ENCODE measurements at places on chromosomes 1 and 21.

DNA sequence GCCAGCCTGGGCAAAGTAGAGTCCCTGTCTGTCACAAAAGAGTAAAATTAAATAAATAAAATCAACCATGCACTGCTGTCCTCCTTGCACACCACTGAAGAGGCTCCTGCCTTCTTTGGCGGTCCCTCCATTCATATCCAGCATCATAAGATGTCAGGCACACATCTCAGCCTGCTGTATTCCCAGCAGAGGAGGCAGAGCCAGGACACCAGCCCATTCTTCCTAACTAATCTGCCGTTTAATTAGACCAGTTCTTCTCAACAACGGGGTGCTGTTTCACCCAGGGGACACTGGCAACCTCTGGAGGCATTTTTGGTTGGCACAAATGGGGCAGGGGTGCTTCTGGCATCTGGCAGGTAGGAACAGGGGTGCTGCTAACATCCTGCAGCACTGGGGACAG, 119.7 kb downstream of the ETS2 start:
- no peak for DNase-seq

DNA sequence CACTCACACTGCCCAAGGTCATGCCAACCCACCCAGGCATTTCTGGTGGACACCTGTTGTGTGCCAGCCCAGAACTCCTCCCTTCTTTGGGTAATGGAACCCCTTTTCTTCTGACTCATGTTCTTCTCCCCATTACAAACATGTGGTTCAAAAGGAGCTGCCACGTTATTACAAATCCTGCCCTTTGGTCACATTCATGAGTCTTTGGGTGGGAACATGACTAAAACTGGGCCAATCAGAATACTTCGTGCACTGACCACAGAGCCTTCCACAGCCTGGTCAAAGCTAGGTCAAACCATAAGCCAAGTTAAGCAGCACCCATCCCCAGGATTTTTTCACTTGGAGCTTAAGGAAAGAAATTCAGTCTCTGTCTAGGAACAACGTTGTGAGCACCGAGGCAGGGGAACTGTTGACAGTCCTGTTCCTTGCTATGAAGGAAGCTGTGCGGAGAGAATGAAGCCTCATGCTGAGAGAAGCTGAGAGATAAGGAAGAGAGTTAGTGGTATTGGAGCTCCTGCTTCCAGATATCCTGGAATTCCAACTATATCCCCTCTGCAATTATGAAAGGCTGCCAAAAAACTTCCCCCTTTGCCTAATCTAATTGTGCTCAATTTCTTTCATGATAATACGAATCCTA, 46.8 kb upstream of the DIPK1A start:
- no peak for DNase-seq

DNA sequence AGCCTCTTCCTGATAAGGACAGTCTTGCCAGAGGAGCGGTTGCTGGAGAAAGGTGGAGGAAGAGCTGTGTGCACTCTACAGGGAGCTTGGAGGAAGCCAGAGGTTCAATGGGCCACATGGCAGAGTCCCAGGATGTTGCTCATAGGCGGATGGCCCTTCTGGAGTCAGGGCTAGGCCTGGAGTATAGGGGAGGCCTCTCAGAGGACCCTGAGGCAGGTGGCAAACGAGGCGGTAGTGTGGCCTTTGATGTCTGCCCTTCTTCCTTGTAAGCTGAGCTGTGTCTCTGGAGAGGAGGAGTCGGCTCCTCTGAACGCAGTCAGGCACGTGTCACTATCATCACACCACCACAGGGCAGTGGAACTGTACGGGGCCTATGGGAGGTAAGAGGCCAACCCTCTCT, 8.6 kb downstream of the PKP1 start:
- no peak for DNase-seq

GRCh38 chr1:217660353-217661062, 29.4 kb downstream of the SPATA17 start:
- DNase-seq: no peak

- DNase-seq: no peak
Measured at GRCh38 chr1:231580874-231581273, 45.7 kb upstream of the DISC1 start.
